CD4-positive, alpha-beta T cell treated with Interleukin-12 subunit alpha and Interleukin-12 subunit beta, for 1 hour (primary cell): ENCODE measurements at places on chromosomes 7 and 10.

- DNase-seq = no peak
Observed at GRCh38 chr10:20481054-20481453, 416.1 kb downstream of the NEBL start.

DNA sequence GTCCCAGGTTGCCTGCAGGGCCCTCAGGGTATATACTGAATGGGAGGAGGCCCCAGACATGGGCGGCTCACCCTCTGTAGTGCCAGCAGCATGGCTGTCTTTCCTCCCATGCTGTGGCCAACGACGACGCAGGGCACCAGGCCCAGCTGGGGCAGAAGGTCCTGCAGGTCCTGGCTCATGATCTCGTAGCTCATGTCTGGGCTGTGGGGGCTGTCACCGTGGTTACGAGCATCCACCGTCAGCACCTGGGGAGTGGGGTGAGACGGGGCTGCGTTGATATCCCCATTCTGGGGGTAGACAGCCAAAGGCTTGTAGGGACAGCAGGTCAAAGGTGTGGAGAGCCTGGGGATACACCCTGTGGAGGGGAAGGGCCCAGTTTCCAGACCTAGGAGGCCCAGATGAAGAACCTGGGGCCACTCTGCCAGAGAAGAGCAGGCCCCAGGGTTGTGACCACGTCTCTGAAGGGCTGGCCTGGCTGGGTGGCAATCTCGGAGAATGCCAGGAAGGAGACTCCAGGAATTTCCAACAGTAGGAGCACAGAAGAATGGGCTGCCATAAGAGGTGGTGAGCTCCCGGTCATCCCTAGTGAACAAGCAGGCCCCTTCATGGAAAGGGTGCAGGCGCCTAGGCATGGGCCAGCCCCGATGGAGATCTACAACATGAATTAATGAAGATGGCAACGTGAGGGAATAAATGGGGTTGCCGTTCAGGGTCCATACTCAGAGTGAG, 947 bp downstream of the ABHD11 start:
- DNase-seq = no peak

- no peak for DNase-seq
Observed at GRCh38 chr7:101936223-101936610, 118.8 kb downstream of the CUX1 start.

- DNase-seq = no peak
Observed at GRCh38 chr7:116738378-116738777, 66.4 kb downstream of the MET start.

- no peak for DNase-seq
Observed at GRCh38 chr7:112789453-112789816, 758 bp downstream of the TMEM168 start.

GRCh38 chr10:132144086-132144485, 42.7 kb upstream of the DPYSL4 start:
- DNase-seq = no peak

DNA sequence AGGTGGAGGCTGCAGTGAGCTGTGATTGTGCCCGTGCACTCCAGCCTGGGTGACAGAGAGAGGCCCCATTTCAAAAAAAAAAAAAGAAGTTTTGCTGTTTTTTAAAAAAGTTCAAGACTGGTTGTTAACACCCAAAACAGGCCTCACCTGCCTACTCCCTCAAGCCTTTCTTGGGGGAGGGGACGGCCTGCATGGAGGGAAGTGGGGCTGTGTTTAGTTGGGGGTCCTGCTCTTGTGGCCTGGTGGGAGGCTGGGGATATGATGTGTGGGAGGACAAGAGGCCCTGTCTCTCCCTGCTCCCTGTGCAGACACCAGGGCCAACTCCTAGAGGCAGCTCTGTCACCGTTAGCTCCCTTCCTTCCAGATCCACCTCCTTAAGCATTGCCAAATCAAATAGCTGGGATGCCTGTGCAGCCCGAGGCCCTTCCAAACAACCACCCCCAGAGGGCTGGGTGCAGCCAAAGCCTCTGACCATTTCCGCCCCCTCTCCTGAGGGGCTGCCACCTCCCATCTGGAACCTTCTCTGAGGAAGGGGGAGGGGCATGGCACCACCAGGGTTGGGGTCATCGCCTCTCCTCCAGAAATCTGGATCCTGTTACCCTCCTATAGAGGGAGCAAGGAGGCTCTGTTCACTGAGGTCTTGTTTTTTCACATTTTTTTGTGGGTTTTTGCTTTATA, 32.9 kb upstream of the ANKRD2 start:
- no peak for DNase-seq

DNA sequence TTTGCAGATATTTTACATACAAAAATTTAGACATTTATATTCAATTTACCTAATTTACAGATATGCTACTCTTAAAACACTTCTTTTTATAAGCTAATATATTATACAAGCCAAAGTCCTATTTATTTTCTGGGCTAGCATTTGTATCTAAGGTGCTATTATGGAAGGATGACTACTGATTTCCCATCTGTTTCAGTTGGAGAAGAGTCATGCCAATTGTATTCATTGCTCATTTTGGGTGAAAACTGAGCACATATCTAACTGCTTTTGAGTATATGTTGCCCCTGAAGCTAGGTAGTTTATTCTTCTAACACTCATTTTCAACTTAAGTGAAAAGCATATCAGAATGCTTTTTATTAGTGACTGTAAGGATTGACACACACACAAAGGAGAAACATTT, 172.9 kb downstream of the CDK14 start:
- no peak for DNase-seq

DNA sequence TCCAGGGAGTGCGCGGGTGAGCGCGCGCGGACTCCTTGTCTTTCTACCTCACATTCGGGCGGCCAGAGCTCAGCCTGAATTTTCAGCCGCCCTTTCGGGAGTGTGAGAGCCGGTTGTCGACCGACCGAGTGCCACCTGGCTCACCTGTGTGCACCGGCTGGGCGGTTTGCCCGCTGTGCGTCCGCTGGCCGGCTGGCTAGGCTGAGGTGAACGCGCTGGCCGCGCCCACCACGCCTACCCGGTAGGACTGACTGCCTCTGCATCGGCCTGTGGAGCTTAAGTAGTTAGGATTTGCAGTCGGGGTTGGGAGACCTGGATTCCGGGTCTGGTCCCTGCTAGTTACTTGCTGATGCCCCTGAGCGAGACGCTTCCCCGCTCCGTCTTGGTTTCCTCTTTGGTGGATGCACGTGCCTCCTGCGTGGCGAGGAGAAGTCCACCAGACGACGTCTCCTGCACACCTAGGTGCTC, 553 bp downstream of the TSPAN15 start:
- peak; percentile 12 for DNase-seq

- DNase-seq = no peak
Observed at GRCh38 chr10:48794074-48794473, 109.4 kb downstream of the WDFY4 start.

GRCh38 chr10:27564398-27564797, 60.3 kb downstream of the RAB18 start:
- DNase-seq = peak; percentile 6

- DNase-seq = no peak
Observed at GRCh38 chr10:120422457-120422856, 34.6 kb upstream of the PLPP4 start.

- DNase-seq = no peak
Observed at GRCh38 chr7:22607180-22607579, 107.2 kb upstream of the STEAP1B start.

DNA sequence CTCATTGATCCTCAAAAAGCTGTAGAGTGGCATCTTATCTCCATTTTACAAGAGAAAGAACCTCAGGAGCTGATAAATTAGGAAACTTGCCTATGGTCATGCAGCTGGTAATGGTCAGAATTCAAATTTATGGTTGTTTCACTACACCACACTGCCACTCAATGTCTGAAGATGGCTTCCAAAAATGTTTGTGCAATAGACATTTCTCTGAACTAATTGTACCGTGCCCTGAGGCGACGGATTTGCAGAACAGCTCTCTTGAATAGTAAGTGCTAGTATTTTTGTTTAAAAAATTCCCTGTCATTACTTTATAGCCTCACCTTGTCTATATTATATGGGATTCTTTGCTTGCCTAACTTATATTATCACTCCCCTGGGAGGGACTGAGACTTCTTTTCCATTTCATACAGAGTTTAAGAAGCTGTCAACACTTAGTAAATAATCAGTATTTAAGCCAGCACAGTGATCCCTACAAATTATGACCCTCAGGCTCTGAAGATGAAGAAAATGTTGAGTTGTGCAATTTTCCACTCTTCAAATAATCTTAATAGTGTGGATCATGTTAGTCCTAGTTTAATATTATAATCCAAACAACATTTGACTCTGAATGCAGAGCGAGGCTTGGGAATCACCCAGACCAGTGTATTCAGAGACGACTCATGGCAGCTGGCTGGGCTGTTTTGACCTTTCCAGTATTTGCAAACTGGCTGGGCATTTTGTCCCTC, 346.6 kb downstream of the PTEN start:
- DNase-seq = no peak

DNA sequence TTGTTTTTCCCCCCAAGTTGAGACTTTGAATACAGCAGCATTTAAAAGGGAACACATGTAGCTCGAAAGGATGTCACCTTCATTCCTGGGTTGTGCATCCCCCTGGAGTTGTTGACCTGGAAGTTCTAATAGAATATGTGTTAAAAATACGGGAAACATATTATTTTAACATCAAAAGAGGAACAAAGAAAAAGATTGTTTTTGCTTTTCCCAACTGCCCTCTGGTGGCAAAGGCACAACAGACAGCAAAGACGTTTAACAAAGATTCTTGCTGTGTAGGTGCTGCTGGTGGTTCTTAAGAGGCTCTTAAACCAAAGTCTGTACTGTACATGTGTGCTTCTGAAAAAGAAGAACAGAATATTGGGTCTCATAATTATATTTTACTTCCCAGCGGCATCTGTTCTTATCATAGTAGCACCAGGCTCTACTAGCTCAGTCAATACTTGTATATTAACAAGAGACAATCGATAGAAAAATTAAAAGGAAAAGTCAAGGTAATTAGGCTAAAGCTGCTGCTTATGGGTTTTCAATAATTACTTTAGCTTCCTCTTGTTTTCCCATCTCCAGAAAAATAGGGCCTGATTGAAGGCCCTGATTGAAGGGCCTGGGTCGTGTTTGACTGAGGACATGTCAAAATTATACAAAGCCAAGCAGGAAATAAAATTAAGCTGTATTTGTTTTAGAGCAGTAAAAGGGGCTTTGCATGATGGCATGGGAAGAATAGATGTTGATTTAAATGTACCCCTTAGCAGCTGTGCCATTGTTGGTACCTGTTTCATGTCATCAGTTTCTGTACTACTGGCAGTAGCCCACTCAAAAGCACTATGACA, 384.2 kb upstream of the LRGUK start:
- no peak for DNase-seq

GRCh38 chr7:78400038-78400437, 601.5 kb downstream of the PHTF2 start:
- no peak for DNase-seq

DNA sequence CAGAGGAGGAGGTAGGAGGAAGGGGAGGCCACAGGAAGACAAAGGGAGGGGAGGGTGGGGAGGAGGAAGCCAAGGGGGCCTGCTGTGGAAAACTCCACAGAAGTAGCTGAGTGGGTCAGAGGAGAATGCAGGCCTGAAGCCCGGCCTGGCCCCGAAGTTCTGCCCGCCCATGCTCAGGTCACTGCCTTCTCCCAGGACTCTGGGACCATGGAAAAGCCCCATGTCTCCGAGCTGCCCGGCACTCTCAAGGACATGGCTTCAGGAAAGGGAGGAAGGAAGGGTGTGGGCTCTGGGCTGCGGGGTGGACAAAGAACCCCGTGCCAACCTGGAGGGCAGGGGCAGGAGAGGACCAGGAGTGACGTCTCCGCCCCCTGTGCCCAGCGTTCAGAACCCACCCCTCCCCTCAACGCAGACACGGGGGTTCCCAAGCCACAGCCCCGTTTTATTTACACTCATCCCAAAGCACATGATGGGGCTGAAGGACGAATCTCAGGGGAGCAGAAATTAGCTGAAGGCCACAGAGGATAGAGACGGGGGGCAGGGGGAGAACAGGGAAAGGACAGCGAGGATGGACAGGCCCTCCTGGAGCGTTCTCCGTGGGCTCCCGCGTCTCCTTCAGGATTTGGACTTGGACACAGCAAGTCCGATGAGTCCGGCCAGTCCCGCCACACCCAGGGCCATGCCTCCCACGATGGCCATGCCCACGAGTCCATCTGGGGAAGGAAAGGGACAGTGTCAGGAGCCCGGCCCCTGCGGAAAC, 1.8 kb upstream of the CLDN15 start:
- DNase-seq = no peak

- no peak for DNase-seq
Observed at GRCh38 chr10:55330486-55330885, 529.5 kb upstream of the PCDH15 start.

GRCh38 chr10:107409522-107409921, 245.0 kb upstream of the SORCS1 start:
- no peak for DNase-seq

DNA sequence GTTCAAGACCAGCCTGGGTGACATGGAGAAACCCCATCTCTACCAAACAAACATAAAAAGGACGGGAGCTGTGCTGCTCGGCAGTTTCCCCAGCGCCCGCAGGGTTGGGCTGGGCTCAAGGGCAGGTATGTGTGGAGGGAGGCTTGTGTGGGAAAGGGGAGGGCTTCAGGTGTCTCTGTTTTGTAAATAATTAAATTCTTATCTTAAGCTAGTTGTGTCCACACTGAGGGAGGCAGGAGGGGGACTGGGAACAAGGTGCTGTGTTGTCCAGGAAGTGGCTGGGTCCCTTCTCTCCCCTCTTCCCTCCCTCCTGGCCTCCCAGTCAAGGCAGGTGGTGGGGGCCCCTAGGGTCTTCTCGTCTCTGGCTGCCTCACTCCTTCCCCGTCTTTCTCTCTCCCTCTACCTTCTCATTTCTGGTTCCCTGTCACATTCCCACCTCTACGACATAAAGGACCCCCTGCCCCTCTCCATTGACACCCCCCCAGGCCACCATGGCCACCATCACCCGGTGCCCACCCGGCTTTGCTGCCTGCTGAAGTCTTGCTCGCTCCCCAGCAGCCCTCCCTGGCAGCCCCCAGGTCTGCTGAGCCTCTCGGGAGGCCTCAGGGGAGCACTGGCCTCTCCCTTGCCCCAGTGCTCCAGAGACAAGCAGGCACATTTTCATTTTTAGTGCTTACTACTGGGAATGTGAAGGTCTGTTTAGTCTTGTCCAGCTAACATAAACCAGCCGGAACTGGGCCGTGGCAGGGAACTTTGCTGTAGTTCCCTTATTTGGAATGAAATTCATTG, 19.3 kb downstream of the NEURL1 start:
- DNase-seq = no peak

GRCh38 chr7:80499350-80499953, 12.4 kb downstream of the GNAT3 start:
- DNase-seq = no peak

GRCh38 chr7:158911145-158911544, 54.8 kb downstream of the DYNC2I1 start:
- DNase-seq = no peak

DNA sequence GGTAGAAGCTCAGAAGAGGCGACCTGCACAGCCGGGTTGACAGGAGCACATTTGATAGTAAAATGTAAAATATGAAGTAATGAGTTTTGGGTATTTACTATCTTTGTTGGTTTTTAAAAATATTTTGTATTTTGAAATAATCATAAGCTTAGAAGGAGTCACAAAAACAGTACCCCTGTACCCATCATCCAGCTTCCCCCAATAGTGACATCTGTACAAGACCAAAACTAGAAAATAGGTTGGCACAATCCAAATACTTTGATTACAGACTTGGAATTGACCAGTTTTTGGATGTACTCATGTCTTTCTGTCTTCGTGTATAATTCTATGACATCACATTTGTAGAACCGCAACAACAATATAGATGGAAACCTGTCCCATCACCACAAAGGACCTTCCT, 413.1 kb upstream of the PODXL start:
- DNase-seq = no peak

GRCh38 chr7:93544691-93545090, 29.8 kb downstream of the CALCR start:
- no peak for DNase-seq

GRCh38 chr10:17663450-17663849, 19.5 kb downstream of the STAM start:
- DNase-seq = no peak
